NCI-H2029 (cell line): ENCODE measurements at places on chromosomes 4 and X.

DNA sequence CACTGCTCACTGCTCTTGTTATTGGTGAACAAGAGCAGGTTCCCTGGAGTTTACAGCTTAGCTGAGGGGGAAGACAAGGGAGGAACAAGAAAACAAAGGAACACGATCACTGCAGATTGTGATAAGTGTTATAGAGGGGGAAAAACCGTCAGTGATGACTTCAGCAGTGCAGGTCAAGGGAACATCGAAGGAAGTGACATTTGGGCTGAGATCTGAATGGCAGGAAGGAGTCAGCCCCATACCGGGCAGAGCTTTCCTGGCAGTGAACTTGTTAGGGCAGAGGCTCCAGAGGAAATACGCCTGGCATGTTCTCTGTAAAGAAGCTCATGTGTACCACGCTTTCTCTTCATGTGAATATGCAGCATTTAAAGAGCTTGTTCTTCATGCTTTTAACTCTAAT lies 78.1 kb downstream of the LDB2 start:
- no peak for DNase-seq

GRCh38 chrX:28312259-28312658 lies 275.0 kb upstream of the IL1RAPL1 start:
- no peak for DNase-seq

GRCh38 chr4:180106122-180106521 lies 2137.1 kb upstream of the TENM3 start:
- no peak for DNase-seq

DNA sequence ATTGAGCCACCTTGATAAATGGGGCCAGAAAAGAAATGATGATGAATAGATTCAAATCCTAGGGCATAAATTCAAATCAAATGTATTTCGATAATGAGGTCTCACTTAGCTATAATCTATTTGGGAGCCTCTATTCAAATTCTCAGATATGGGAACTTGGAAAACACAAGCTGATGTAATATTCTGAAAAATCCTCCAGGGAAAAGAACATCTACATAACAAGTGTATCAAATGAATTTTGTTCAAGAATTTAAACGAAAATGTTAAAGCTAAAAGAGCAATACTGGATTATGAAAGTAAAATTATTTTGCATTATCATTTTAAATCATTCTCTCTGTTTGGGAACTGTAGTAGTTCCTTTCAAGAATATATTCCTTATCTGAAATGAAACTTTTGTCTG lies 38.9 kb upstream of the RAP1GDS1 start:
- no peak for DNase-seq

GRCh38 chrX:153644356-153645125 lies 2.5 kb upstream of the DUSP9 start:
- DNase-seq: no peak

DNA sequence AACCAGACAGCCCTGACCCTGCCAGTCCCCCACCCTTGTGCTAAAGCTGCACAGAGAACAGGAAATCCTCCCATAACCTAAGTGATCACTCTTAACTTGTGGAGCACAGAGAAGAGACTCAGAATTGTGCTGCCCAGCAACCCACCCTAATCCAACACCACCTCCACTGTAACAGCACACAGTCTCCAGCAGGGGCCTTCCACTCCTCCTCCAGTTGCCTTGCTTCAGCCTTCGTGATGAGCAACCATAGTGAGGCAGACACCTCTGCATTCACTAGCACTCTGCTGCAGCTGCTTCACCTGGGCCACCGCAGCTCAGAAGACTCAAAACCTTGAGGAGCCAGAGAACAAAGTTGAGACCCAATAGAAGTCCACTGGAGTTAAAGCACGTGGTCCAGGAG lies 7.9 kb upstream of the UGT2B4 start:
- no peak for DNase-seq

- DNase-seq: no peak
Observed at GRCh38 chr4:114900934-114901333, 212.5 kb downstream of the NDST4 start.

DNA sequence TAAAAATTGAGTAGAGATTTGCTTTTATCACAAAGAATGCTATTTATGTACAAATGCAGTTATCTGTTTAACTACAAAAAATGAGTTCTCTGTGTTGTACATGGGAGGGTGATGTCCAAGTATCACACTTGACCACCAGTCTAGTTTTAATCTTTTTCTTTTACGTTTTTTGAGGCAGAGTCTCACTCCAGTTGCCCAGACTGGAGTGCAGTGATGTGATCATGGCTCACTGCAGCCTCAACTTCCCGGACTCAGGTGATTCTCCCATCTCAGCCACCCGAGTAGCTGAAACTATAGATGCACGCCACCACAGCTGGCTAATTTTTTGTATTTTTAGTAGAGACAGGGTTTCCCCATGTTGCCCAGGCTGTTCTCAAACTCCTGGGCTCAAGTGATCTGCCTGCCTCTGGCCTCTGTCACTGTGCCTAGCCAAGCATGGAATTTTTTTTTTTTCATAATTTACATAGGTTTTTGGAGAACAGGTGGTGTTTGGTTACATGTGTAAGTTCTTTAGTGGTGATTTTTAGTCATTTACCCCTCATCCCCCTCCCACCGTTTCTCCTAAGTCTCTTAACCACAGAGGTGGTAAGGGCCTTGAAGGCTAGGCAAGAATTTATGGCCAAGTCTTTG lies 47.9 kb upstream of the RPA4 start:
- no peak for DNase-seq

- DNase-seq: peak; percentile 40
Observed at GRCh38 chr4:26858035-26858918, 2.4 kb upstream of the STIM2 start.

GRCh38 chrX:133746593-133746992 lies 238.8 kb downstream of the GPC3 start:
- no peak for DNase-seq
